Activated CD8-positive, alpha-beta T cell treated with anti-CD3 and anti-CD28 coated beads, Interleukin-2, amount 10 ng/mL, durations not matched to agents 7 days and 5 days (primary cell): ENCODE measurements at places on chromosomes 6 and 20. TPM values are rescaled to one million over a fixed set of nuclear protein-coding genes. Genes with fewer than 3 reads are reported as not detected.
A peak's percentile ranks its signal among the peaks of the same experiment; 100 is the strongest.

- DNase-seq: no peak
These were observed 481.4 kb downstream of the MAFB start for GRCh38 chr20:40207655-40208054.

DNA sequence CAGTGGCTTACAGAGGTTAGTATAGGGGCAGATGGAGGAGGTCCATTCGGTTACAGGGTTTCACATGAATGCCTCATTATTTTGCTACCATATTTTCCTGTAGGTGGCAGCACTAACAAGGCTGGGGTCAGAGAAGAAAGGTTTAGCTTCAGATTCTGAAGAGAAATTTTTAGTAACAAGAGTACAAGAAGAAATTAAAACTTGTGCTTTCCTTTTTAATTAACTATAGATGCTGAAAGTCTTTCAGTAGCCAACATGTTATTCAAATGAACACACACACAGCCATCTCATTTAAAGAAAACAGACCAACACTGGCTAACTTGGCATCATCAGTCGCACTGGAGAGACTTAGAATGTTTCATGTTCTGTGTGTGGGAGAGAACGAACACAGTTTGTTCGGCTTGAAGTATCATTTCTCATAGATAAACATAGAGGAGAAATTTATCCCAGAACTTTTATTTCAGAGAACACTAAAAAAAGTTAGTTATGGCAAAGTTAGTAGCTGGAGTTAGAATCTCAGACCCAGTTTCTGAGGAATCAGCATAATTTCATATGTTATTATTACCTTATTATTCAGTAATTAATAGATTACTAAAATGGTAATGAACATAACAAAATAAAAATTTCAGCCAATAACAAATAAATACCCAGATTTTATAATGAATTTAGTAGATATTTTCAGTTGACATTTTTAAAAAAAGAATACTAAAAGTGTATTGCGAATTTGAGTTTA lies 314.0 kb upstream of the RSPO3 start:
- peak; percentile 21 for DNase-seq

DNA sequence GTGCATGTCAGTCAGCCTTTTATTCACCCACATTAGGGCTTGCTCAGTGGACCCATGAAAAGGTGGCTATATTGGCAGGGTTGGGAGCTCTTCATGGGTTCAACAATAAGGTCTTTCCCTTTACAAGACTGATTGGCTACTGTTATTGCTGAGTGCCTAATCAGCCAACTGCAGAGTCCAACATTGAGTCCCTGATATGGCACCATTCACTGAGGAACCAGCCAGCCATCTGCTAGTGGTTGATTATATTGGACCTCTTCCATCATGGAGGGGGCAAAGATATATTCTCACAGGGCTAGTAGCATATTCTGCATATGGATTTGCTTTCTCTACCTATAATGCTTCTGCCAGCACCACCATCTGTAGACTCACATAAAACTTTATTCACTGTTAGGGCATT lies 69.9 kb downstream of the CDKAL1 start:
- no peak for DNase-seq

GRCh38 chr6:105553171-105553570 lies 150.3 kb upstream of the PREP start:
- DNase-seq: no peak

DNA sequence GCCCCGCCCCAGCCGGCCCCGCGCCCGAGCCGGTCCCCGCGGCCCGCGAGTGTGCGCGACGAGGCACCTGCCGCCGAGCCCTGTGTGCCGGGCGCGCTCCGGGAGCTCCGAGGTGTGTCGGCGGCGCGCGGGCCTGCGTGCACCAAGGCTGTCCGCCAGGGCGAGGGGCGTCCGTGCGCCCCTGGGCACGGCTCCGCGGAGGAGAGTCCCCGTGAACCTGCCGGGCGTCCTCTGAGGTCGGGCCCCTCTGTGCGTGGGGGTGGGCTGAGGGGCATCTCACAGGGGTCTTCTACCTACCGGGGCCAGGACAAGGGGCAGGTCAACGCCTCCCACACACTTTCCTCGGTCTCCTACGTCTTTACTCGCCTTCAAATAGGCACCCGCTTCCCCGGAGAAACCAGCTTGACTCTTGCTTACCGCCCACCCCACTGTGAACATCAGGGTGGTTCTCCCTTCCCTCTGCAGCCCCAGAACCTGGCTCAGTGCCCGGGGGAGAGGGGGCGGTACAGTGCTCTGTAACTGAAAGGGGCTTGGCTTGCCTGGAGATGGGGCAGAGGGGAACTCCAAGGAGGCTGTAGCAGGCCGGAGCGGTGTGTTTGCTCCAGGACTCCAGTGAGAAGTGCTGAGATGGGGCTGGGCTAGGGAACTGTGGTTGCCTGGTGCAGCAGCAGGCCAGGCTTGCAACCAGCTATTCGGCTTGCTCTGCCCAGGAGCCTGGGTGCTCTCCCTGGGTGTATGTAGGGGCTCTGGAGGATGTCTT lies at the start of gene SAMD10:
TSS of gene SAMD10 (minus strand) at position 86 of the 760 bp plus-strand sequence. CDS start 175 bp downstream, outside the sequence.
- DNase-seq: peak; percentile 66

- DNase-seq: no peak
These were observed 29.1 kb upstream of the LMBRD1 start for GRCh38 chr6:69825904-69826303.

DNA sequence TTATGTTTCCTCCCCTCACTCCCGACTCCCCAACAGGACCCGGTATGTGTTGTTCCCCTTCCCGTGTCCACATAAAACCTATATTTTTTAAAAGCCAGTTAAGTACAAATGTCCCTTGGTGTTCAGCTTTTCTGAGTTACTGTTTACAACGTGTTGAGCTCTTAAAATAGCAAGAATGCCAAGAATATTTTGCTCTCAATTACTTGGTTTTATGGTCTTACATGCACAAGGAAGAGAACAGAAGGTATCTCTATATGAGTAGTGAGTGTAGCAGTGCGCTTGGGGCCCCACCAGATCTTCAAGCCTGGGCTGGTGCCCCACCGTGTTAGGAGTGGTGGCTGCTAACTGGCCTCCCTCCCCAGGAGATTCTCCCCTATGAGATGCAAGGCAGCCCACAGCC lies 75.3 kb downstream of the RIN2 start:
- no peak for DNase-seq

DNA sequence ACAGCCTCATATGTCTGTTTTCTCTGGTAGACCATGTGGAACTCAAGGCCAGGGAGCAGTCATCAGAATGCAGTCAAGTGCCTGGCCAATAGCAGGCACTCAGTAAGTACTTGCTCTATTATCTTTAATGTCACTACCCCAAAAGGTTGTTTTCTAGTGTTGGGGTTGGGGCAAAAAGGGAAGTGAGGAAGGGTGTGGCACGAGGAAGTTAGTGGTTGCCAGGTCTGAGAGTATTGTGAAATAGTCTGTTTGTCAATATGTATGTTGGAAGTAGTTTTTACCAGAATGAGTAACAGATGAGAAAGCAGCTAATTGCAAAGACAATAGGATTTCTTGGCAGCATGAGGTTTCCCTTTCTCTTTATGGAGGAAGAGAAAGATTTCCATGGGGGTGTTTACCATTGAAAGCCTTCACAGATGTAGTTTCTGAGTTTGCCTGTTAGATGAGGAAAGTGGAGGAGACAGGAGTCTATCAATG lies 59.5 kb upstream of the ARMH2 start:
- DNase-seq: peak; percentile 64

GRCh38 chr6:15299430-15300131 lies 53.7 kb downstream of the JARID2 start:
- DNase-seq: peak; percentile 82

GRCh38 chr6:38262609-38263008 lies 377.1 kb downstream of the BTBD9 start:
- no peak for DNase-seq

DNA sequence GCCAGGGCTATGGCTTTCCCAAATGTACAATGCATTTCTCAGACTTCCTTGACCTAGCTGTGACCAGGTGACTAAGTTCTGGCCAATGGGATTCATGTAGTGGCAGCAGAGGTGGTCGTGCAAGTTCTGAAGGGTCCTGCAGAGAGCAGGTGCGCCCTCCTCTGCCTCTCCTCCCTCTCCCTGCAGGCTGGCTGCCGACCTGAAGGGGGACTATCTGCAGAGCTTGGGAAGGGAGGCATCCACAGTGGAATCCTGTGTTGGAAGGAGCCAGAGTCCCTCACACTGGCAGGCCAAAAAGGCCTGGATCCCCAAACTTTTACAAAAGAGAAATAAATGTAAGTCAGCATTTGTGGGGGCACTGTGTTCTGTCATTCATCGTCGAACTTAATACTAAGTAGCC lies 66.6 kb downstream of the CDH26 start:
- no peak for DNase-seq

DNA sequence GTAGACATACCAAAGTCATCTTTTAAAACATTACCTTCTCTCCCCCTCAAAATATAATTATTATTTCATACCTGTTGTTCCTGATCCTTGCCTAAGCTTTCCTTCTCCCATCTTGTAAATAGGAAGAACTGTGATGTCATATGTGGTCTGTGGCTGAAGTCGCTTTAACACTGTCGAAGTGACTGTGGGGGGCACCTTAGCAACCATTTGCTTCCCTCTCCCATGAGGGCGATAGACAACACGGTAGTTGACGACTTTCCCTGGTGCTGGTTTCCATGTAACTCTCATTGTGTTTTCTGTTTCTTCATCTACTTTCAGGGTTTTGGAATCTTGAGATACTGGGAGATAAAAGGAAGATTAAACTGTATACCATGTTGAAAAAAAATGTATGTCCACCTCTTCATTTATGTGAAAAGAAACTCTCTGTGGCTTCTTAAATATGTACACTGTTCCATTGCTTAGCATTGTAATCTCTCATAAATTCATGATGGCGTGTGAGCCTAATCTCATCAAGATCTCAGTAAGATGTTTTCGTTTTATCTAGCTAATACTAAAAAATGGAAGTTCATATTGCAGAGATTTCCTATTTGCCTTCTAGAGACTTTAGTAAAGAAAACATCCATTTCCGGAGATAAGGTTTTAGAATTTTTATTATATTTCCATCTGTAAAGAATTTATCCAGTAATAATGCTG lies 49.5 kb downstream of the COL12A1 start:
- no peak for DNase-seq

DNA sequence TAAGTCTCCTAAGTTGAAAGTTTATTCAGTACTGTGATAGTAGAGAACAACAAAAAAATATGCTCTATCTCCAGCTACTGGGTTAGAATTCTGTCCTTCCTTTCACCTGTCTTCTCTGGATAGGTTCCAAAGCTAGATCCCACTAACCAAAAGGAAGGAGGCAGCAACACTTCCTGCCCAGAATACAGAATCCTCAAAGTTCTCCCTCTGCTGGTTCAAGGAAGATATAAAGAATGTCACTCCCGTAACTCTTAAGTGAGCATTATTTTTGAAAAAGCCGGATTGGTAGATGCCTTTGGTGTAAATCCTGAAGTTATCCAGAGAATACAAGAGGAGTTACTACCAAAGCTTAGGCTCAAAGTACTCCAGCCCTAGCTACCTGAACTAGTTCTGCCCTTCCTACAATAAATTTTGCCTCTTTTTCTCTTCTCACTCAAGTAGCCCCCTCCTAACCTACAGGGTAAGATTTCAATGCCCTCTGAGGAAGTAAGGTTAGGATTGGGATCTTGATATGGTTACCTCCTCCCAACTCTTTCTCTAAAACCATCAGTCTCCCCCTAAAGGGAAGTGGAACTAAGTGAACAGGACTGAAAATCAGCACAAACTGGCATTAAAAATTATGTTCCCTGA lies 26.0 kb upstream of the CRIP3 start:
- no peak for DNase-seq

GRCh38 chr6:142523515-142524375 lies 221.9 kb downstream of the ADGRG6 start:
- no peak for DNase-seq

GRCh38 chr6:69138148-69138547 lies 503.1 kb downstream of the ADGRB3 start:
- no peak for DNase-seq

DNA sequence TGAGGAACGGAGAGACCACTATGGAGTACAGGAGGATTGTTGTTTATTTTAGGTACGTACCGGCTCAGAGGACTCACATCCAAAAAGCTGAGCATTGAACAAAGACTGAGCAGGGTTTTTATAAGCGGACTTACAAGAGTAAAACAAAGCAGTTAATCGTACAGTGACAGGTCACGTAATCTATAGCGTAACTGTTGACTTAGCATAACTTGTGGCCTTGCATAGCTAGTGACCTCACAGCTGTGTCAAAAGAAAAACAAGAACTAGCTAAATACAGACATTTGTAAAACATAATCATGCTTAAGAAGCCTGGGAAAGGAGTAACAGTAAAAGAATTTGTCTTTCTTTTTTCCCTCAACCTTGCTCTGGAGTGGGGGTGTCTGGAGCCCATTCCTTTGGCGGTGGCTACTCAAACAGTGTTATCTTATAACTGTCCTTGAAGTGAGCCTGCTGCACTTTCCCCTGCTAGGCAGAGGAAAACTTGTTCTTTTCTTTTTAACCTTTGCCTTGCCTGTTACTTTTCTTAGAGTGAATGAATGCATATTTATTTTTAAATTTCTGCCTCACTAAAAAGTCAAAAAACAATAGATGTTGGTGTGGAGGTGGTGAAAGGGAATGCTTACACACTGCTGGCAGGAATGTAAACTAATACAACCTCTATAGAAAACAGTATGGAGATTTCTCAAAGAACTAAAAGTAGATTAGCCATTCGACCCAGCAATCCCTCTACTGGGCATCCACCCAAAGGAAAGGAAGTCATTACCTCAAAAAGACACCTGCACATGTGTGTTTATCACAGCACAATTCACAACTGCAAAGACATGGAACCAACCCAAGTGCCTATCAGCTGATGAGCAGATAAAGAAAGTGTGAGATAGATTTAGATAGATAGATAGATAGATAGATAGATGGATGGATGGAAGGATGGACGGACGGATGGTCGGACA lies 109.0 kb downstream of the TAF4 start:
- DNase-seq: no peak

DNA sequence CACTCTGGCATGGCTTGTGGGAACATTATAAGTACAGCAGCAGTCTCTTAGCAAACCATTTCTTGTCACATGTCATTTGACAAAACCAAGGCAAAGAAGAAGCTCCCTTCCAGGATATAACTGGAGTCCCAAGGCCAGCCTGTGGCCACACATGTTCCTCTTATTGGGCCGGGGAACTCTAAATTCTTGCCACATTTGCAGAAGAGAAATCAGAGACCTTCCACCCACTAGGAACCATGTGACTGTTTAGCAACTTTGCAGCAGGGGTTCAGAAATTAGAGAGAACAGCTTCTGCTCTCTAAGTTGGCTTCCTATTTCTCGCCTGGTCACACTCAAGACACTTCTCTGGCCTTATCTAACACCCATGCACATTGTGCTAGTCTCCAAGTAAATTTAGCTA lies 20.4 kb upstream of the MEP1A start:
- DNase-seq: no peak

CYP39A1 gene
- total RNA-seq: not detected

C4B gene
- 2.9 TPM for total RNA-seq

EPPIN gene
- not detected for total RNA-seq

ZNF76 gene
- total RNA-seq: 39.4 TPM

ADGRB3 gene
- total RNA-seq: not detected

DZANK1 gene
- 1.4 TPM for total RNA-seq

CLIC5 gene
- 1.8 TPM for total RNA-seq

SCRT2 gene
- not detected for total RNA-seq

BTNL2 gene
- not detected for total RNA-seq

HLA-F gene
- total RNA-seq: 170 TPM

PPP1R16B gene
- total RNA-seq: 63.4 TPM

COL20A1 gene
- total RNA-seq: not detected
